NCI-H2029 treated with DMSO at 0.1 percent for 48 hours (cell line): ENCODE measurements at places on chromosomes 16 and 17.

DNA sequence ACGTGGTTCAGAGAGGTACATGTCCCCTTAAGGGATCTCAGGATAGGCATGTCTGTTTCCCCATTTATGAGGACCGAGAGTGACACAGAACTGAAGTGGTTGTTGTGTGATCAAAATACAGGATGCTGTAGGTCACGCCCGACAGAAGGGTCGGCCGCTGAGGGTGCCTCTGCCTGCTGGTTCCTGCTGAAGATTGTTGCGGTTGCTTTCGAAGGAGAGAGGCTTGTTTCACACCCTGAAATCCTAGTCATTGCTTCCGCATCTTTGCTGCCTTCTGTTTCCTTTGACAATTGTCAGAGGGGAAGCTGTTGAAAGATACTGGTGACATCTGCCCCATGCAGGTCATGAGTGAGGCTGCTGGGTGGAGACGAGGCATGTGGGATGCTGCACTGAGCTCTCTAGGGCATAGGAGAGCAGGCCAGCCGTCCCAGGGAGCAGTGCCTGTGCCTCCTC lies 3.8 kb upstream of the NAT9 start:
- DNase-seq, result no peak

DNA sequence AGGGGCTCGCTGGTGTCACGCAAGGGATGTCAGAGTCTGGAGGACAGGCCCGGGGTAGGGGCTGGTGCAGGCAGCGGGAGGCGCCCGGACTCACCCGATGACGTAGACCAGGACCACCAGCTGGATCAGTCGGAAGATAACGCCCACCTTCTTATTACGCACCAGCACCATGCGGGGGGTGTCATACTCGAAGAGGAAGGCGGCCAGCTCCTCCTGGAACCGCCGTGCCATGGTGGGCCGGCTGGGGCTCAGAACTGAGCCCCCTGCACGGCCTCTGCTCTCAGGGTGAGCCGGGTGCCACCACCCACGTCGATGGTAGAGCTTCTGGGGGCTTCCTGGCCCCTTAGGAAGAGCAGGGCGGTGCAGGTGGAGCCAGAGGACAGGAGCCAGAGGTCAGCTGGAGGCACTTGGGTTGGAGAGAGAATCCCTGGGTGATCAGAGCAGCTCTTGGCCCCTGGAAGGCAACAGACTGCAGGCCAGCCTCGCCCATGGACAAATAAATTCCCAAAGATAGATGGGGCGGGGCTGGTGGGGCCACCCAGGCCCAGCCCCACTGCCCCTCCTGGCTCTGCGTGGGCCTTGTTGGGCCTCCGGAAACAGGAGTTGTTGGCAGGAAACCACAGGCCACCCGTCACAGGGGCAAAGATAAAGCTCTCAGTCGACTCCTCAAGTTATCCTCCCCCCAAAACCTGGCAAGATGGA lies at the start of gene P2RX1:
TSS of gene P2RX1 (minus strand) at position 471 of the 702 bp plus-strand sequence. CDS start at position 231, 240 bp downstream.
- no peak for DNase-seq

- DNase-seq, result no peak
Measured at GRCh38 chr17:79950306-79950705, 85.4 kb downstream of the TBC1D16 start.

DNA sequence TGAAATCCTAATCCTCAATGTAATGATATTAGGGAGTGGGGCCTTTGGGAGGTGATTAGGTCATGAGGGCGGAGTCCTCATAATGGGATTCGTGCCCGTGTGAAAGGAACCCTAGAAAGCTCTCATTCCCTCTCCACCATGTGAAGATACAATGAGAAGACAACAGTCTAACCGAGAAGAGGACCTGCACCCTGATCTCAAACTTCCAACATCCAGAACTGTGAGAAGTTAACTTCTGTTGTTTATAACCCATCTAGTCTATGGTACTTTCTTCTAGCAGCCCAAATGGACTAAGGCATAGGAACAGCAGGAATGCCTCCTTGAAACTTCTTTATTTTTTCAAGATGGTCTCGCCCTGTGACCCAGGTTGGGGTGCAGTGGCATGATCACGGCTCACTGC lies 24.7 kb downstream of the WSB1 start:
- DNase-seq, result no peak

DNA sequence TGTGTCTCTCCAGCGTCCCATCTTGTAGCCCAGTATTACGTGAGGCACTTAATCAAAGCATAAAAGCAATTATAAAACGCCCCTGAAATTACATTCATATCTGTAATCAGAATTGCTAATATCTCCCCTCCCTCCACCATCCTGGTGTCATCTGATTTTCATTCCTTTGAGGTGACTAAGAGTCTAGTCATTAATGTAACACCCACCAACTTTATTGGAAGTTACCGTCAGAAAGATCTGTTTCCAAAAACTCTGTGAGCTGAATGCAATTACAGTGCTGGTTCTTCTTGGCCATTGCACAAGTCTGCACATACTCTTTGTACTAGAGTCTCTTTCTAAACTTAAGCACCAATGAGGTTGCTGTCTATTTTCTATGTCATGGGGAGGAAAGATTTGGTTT lies 12.5 kb upstream of the MAF start:
- DNase-seq, result no peak

- no peak for DNase-seq
Measured at GRCh38 chr16:81405702-81406113, 38.9 kb upstream of the CMIP start.

- no peak for DNase-seq
Measured at GRCh38 chr17:73091410-73091769, 1.1 kb downstream of the SLC39A11 start.

GRCh38 chr17:40819528-40820125 lies 2.8 kb downstream of the KRT10 start:
- DNase-seq, result no peak

DNA sequence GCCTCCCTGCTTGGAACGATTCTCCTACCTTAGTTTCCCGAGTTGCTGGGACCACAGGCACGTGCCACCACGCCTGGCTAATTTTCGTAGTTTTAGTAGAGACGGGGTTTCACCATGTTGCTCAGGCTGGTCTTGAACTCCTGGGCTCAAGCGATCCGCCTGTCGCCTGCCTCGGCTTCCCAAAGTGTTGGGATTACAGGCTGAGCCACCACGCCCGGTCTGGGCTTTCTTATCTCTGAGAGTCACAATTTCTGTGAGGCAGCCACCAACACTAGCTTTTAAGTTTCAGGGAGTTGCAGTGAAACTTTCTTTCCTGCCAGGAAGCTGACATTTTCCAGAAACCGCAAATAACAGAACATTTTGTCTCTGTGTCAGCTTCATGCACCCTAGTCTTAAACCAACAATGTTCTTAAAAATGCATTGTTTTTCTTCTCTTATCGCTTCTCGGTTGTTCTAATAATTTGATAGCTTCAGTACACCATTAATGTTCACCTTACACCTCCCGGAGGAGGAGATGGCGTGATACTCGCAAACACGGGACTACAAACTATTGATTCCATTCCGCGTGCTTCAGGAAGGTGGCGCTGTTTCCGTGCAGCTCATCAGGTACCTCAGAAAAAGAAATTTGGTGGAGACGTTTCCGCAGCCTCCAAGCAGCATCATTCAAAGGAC lies 7.4 kb upstream of the DHRS7B start:
- DNase-seq, result no peak

GRCh38 chr17:16304830-16305229 lies 48.4 kb downstream of the CENPV start:
- no peak for DNase-seq

GRCh38 chr17:82200135-82200534 lies 12.5 kb downstream of the CCDC57 start:
- DNase-seq, result no peak

DNA sequence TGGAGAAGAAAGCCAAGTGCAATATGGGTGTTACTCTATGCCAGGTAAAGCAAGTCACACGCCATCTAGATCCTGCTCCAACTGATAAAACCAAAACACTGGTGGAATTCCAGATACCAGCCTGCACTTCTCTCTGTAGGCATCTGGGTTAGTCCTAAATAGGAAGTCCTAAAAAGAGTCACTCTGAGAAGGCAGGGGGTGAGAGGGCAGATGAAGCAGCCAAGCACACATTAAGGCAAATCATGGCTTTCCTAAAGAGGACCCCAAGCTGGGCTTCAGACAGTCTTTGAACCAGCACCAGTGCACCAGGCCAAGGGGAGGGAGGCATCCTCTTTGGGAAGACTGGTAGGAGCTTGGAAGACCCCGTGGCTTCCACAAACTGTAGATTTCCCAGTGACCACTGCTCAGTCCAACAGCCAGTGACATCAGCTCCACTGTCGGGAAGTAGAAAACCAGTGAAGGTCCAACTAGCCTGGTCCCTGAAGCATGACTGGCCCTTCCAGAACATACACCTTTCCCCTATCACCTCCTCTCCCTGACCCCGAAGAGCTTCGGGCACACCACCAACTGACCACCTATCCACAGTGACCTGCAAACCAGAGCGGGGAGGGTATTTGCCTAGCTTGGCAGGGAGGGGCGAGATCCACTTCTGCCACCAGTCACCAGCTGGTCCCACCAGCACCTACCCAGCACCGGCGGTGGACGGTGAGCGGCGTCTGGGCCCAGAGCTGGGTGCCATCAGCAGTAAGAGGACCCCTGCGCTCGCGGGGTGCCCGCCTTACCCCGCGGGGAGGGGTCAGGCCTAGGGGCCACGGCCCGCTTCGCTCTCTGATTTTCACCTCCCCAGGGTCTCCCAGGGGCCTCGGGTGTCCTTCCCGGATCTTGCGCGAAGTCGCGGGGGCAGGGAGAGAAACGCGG lies 1.0 kb downstream of the LITAF start:
- no peak for DNase-seq

DNA sequence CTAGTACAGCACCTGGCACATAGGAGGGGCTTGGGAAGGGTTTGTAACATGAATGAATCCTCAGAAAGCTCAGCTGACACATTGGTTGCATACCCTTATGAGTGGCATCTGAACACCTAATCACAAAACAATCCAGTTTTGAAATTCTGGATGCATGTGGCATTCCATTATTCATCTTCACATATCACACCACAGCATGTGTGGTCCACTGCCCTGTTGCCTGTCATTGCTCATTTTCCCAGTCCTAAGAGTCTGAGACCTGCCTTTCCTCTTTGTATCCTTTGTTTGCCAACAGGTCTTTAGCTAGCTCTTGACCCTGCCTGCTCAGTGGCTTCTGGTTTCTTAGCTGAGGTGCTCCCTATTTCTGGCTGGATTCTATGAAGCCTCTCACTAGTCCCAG lies 170.8 kb upstream of the ASIC2 start:
- no peak for DNase-seq

- DNase-seq, result no peak
Measured at GRCh38 chr16:2526135-2526534, 5.1 kb downstream of the CEMP1 start.

GRCh38 chr17:28325211-28325610 lies 6.2 kb downstream of the TMEM97 start:
- DNase-seq, result no peak

DNA sequence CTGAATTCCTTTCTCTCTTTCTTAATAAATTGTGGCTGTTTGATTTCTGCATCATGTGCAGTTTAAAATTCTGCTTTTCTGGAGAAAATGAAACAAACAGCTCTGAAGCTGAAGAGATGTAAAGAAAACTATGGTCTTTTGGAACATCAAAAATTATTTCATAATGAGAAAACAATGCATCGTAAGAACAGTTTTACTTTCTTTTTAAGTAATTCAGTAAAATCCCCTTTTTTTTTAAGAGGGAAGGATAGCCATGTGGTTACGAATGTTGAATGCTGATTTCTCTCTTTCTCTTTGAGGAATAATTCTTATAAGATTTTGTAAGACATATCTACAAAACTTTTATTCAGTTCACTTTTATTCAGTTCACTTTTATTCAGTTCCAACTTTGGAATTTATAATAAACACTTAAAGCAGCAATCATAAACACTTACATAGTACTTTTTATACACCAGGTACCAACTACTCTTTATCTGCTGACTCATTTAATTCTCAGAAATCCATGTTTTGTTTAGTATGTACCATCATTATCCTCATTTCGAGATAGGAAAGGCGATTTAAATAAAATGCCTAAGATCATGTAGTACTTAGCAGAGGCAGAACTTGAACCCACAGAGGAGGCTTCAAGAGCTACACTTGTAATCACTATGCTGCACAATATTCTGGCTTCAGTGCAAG lies 26.6 kb downstream of the CNTNAP4 start:
- no peak for DNase-seq

- DNase-seq, result no peak
Measured at GRCh38 chr16:89548344-89549006, 12.0 kb upstream of the RPL13 start.

DNA sequence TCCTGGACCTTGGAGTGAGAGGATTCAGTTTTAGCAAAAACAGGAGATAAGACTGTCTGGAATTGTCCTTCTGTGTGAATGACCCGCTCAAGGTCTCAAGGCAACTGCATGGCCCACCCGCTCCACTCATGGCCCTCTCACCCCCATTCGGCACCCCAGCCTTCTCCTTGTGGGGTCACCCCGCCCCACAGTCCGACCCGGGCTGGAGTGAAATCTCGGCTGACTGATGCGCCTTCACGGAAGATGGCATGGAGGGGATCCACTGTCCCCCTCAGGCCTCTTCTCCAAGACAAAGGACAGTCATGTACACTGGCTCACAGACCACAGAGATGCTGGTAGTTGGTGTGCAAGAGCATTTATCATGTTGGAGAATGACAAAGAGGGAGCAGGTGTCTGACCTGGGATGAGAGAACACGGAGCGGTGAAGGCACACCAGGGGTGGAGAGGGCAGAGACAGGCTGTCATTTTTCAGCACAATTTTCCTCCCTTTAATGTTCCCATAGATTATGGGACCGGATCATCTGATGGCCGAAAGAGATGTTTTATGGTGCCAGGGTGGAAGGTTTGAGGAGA lies 391.9 kb upstream of the TNRC6C start:
- no peak for DNase-seq

GRCh38 chr16:47465919-47466630 lies 4.9 kb downstream of the PHKB start:
- no peak for DNase-seq

GRCh38 chr17:77163511-77164280 lies 22.9 kb downstream of the SEC14L1 start:
- DNase-seq, result no peak

DNA sequence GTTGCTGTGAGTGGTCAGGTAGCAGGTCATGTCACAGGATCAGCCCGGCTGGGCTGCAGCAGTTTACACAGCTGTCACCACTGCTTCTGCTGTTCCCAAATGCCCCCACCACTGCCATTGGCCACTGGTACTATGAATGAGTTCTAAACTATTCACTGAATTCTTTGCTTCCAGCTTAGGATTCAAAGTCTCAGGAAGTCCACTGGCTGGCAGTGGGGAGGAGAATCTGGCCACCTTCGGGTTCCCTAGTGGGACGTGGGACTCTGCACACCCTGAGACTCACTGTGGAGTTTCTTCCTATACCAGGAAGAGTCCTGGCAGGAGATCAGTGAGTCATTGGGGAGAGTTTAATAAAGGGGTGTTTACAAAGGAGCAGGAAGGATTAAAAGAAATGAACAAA lies 6.9 kb downstream of the MT1X start:
- DNase-seq, result no peak
